ENCODE measurements at places on chromosomes 7 and 10. TPM values are rescaled to one million over a fixed set of nuclear protein-coding genes. Genes with fewer than 3 reads are reported as not detected.

The SPDYE9 gene
- 2.0 TPM for total RNA-seq

The BBS9 gene
- 19.6 TPM for total RNA-seq

The TRUB1 gene
- 24.7 TPM for total RNA-seq

The CYREN gene
- total RNA-seq: 53.6 TPM

The NKX2-3 gene
- total RNA-seq: not detected

The ADCYAP1R1 gene
- total RNA-seq: 6.0 TPM

The PNLIP gene
- not detected for total RNA-seq

The EVX1 gene
- 5.1 TPM for total RNA-seq

The OR13A1 gene
- total RNA-seq: not detected

The ASB10 gene
- not detected for total RNA-seq

The SPDYE18 gene
- total RNA-seq: 4.1 TPM

The UFSP1 gene
- total RNA-seq: 8.4 TPM

The HECTD2 gene
- 22.8 TPM for total RNA-seq

The TEX36 gene
- not detected for total RNA-seq

DNA sequence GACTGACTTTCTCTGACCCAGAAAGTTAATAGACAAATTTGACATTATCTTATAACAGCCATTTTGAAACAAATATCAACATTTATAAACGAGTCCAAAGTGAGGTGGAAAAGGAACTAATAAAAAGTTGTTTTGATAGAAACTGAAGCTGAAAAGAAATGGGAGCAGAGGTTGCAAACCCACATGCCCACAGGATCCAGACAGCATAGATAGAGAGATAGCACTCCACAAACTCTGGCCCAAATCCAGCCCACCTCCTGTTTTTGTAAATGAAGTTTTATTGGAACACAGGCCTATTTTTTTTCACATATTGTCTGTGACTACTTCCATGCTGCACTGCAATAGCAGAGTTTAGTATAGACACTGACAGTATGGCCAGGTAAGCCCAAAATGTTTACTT, 171.9 kb downstream of the PRKG1 start:
- H3K4me1 ChIP-seq: no peaks in the 10 kb centered on the region
- H3K27me3 ChIP-seq: no peaks in the 10 kb centered on the region
- H3K36me3 ChIP-seq: no peaks in the 10 kb centered on the region
- DNase-seq: peak; percentile 6
- no peak overlapping the region for H3K27ac ChIP-seq
- no peak overlapping the region for H3K4me3 ChIP-seq

DNA sequence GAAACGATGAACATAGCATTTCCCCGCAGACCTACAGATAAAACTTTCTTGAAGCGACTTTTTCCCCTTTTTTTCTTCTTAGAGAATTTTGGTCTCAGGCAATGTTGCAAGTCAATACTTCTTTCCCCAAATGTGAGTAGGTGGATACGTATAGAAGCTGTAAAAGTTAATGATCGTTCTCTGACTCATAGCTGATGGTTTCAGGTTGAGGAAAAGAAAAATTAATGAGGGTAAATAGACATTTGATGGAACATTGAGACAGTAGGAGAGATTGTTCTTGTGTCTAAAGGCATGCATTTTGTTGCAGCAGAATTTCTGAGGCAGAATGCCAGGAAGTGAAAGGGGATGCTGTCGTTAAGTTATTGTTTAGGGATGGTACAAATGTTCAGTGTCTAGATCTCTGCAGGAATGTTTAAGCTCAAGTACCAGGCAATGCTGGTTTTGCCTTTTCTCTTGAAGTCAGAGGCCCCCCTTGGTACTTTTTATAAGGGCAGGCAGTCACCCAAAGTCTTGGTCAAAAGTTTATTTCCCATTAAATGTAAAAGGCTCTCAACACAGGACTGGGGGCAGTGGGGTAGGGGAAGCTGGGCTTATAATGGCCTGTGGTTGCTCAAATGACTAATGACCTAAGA, 9.3 kb downstream of the TCF7L2 start:
- no peak overlapping the region for H3K4me3 ChIP-seq
- DNase-seq: no peak
- no peak overlapping the region for H3K27ac ChIP-seq

- H3K4me3 ChIP-seq: no peak overlapping the region
- DNase-seq: peak; percentile 55
- no peaks in the 10 kb centered on the region for H3K27me3 ChIP-seq
- no peaks in the 10 kb centered on the region for H3K36me3 ChIP-seq
- no peak overlapping the region for H3K27ac ChIP-seq
- H3K4me1 ChIP-seq: no peaks in the 10 kb centered on the region
These were observed 65.6 kb downstream of the NOD1 start for GRCh38 chr7:30412782-30413504.

- H3K27me3 ChIP-seq: no peaks in the 10 kb centered on the region
- H3K27ac ChIP-seq: peak overlapping the region; percentile 29
- H3K4me1 ChIP-seq: no peaks in the 10 kb centered on the region
These were observed 63.9 kb upstream of the GSDME start for GRCh38 chr7:24821045-24821753.

DNA sequence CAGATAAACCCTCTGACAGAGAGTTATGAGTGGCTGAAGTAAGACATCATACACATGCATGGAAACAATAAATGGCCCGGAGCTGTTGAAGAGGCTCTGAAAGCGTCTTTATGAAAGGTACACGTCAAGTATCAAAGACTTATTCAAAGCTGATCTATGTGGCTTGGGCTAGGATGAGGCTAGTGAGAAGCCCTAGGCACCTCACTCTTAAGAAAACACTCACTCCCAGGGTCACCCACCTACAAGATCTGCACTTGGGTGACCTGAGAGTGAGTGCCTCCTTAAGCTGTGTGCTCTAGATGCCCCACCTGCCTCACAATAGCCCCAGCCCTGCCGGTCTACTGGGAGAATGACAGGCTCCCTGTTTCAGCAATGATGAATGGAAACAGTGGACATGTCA, 1.1 kb upstream of the GIMAP1 start:
- H3K36me3 ChIP-seq: no peaks in the 10 kb centered on the region
- no peak for DNase-seq
- H3K27ac ChIP-seq: no peak overlapping the region
- no peaks in the 10 kb centered on the region for H3K27me3 ChIP-seq

GRCh38 chr10:35942057-35942456, 300.0 kb upstream of the FZD8 start:
- H3K4me1 ChIP-seq: no peaks in the 10 kb centered on the region
- no peak for DNase-seq
- no peaks in the 10 kb centered on the region for H3K36me3 ChIP-seq
- H3K27ac ChIP-seq: no peak overlapping the region
- H3K4me3 ChIP-seq: no peak overlapping the region
- H3K27me3 ChIP-seq: no peaks in the 10 kb centered on the region

- no peak overlapping the region for H3K4me3 ChIP-seq
- DNase-seq: no peak
- no peaks in the 10 kb centered on the region for H3K4me1 ChIP-seq
- no peaks in the 10 kb centered on the region for H3K27me3 ChIP-seq
- no peaks in the 10 kb centered on the region for H3K36me3 ChIP-seq
These were observed 48.8 kb upstream of the PRPS1L1 start for GRCh38 chr7:18076461-18076860.

GRCh38 chr10:119176166-119176565, 2.4 kb downstream of the PRDX3 start:
- no peak overlapping the region for H3K27ac ChIP-seq
- H3K27me3 ChIP-seq: no peaks in the 10 kb centered on the region
- H3K4me1 ChIP-seq: no peaks in the 10 kb centered on the region
- H3K36me3 ChIP-seq: no peaks in the 10 kb centered on the region
- H3K4me3 ChIP-seq: no peak overlapping the region

DNA sequence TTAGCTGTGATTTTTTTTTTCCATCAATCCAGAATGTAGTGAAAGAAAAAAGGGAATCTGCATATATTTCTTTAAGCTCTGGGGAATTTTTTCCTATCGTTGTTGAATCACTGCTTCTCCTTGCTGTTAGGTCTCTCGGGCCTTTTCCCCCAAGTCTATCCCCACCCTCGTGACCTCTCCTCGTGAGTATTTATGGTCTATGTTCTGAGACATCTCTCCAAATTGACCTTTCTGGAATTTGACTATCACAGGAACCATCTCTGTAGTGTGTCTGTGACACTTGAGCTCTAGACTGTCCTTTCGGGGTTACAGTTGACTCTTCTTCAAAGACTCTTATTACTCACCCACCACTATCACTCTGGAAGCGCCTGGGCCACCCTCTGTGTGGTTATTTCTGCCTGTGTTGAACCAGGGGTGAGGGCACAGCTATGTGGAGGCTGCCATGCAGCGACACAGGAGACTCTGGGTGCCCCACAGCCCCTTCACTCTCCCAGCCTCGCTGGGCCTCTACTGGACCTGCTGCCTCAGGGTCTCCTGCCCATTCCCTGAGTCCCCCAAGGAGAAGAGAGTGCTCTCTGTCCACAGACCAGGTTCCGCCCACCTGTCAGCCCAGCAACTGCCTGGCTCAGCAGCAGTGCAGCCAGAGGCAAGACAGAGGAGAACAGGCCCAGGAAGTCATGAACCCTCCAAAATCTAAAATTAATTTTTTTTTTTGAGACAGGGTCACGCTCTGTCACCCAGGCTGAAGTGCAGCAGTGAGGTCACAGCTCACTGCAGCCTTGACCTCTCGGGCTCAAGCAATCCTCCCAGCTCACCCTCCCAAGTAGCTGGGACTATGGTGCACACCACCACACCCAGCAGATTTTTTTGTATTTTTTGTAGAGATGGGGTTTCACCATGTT, 45.7 kb upstream of the PTPRN2 start:
- H3K27ac ChIP-seq: no peak overlapping the region
- no peaks in the 10 kb centered on the region for H3K36me3 ChIP-seq
- H3K27me3 ChIP-seq: no peaks in the 10 kb centered on the region
- H3K4me3 ChIP-seq: no peak overlapping the region
- no peaks in the 10 kb centered on the region for H3K4me1 ChIP-seq

GRCh38 chr7:52325237-52325636, 710.2 kb upstream of the POM121L12 start:
- no peaks in the 10 kb centered on the region for H3K36me3 ChIP-seq
- H3K27me3 ChIP-seq: no peaks in the 10 kb centered on the region
- no peak overlapping the region for H3K4me3 ChIP-seq
- H3K4me1 ChIP-seq: no peaks in the 10 kb centered on the region
- DNase-seq: no peak

DNA sequence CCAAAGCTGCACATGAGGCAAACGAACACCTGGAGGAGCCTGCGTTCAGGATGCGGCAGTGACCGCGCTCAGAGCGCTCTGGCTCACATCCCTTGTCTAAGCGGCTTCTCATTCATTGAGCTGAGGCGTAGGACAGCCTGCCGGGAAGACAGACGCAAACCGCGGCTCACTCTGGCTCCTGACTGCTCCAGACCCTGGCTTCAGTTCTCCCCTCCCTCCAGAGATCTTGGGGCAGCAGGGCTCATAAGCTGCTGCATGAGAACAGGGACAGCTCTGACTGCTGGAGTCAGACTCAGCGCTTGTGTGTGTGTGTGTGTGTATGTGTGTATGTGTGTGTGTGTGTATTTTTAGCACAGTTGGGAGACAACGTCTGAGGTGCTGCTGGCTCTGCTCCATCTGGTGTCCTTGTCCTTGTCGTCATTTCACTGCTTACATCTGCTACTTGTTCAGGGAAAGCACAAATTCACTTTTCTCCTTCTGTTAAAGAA, 15.8 kb upstream of the LYZL2 start:
- H3K27me3 ChIP-seq: no peaks in the 10 kb centered on the region
- H3K27ac ChIP-seq: no peak overlapping the region
- DNase-seq: no peak
- H3K4me1 ChIP-seq: no peaks in the 10 kb centered on the region

DNA sequence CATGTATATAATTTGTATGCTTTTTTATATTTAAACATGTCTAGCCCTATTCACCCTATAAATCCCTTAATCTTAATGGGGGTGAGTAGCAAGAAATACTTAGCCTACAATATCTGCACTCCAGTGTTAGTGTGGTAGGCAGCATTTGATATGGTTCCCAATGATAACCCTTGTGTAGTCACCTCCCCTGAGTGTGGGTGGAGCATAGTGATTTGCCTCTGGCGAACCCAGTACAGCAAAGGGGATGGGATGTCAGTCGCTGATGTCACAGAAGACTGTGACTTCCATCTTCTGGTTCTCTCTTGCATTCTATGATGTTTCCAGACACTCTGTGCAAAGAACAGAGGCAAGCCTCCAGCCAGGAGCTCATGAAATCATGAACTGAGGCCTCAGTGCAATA, 211.2 kb downstream of the CRPPA start:
- no peaks in the 10 kb centered on the region for H3K27me3 ChIP-seq
- H3K27ac ChIP-seq: no peak overlapping the region
- no peak overlapping the region for H3K4me3 ChIP-seq
- DNase-seq: no peak
- H3K36me3 ChIP-seq: no peaks in the 10 kb centered on the region

- DNase-seq: no peak
- H3K36me3 ChIP-seq: no peaks in the 10 kb centered on the region
- H3K27ac ChIP-seq: no peak overlapping the region
- H3K4me3 ChIP-seq: no peak overlapping the region
- no peaks in the 10 kb centered on the region for H3K27me3 ChIP-seq
These were observed 58.0 kb upstream of the CELF2 start for GRCh38 chr10:10959666-10960065.

- no peaks in the 10 kb centered on the region for H3K4me1 ChIP-seq
- no peak for DNase-seq
- H3K27ac ChIP-seq: no peak overlapping the region
- no peak overlapping the region for H3K4me3 ChIP-seq
- no peaks in the 10 kb centered on the region for H3K36me3 ChIP-seq
These were observed 21.3 kb upstream of the ARHGAP21 start for GRCh38 chr10:24744946-24745345.

DNA sequence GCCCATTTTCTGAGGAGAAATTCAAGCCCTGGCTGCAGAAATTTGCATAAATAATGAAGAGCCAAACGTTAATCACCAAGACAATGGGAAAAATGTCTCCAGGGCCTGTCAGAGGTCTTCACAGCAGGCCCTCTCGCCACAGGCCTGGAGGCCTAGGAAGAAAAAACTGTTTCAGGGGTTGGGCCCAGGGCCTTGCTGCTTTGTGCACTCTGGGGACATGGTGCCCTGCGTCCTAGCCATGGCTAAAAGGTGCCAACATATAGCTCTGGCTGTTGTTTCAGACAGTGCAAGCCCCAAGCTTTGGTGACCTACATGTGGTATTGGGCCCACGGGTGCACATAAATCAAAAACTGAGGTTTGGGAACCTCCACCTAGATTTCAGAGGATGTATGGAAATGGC, 8.0 kb downstream of the HPS1 start:
- peaks cover 6% of the 10 kb centered on the region for H3K36me3 ChIP-seq
- no peaks in the 10 kb centered on the region for H3K27me3 ChIP-seq
- no peak for DNase-seq
- no peak overlapping the region for H3K27ac ChIP-seq

- H3K36me3 ChIP-seq: no peaks in the 10 kb centered on the region
- DNase-seq: no peak
- H3K4me1 ChIP-seq: no peaks in the 10 kb centered on the region
- no peaks in the 10 kb centered on the region for H3K27me3 ChIP-seq
- H3K4me3 ChIP-seq: no peak overlapping the region
- no peak overlapping the region for H3K27ac ChIP-seq
These were observed 286.5 kb downstream of the PTEN start for GRCh38 chr10:88149906-88150305.

GRCh38 chr10:110773693-110774068, 98.0 kb upstream of the PDCD4 start:
- no peak overlapping the region for H3K4me3 ChIP-seq
- H3K27me3 ChIP-seq: no peaks in the 10 kb centered on the region
- no peaks in the 10 kb centered on the region for H3K4me1 ChIP-seq
- DNase-seq: no peak
- H3K27ac ChIP-seq: no peak overlapping the region
